ENCODE measurements at places on chromosomes 4 and X. TPM values are rescaled to one million over a fixed set of nuclear protein-coding genes. Genes with fewer than 3 reads are reported as not detected.

The MYL5 gene
- 13.4 TPM for total RNA-seq

The TMA16 gene
- total RNA-seq: 37.0 TPM

The PAGE4 gene
- not detected for total RNA-seq

The PTPN13 gene
- 11.3 TPM for total RNA-seq

The PAGE1 gene
- not detected for total RNA-seq

The NAP1L5 gene
- 4.8 TPM for total RNA-seq

The SYP gene
- total RNA-seq: 0.92 TPM

The TRAM1L1 gene
- 4.2 TPM for total RNA-seq

The RHOH gene
- 7.3 TPM for total RNA-seq

The NXF3 gene
- total RNA-seq: not detected

The NPFFR2 gene
- not detected for total RNA-seq

The CXorf49 gene
- not detected for total RNA-seq

The REPS2 gene
- 0.12 TPM for total RNA-seq

The PCDH10 gene
- not detected for total RNA-seq

The PPP1R2C gene
- not detected for total RNA-seq

The GPR143 gene
- not detected for total RNA-seq

The MAOA gene
- 18.2 TPM for total RNA-seq

The MAEA gene
- total RNA-seq: 29.9 TPM

The ASB11 gene
- total RNA-seq: not detected

The RXFP1 gene
- total RNA-seq: not detected

The INTU gene
- 3.2 TPM for total RNA-seq

The DCHS2 gene
- not detected for total RNA-seq

The TRPC5OS gene
- total RNA-seq: not detected

All from NCI-H460 (cell line).